ENCODE measurements at places on chromosomes 6 and 20.
A peak's percentile ranks its signal among the peaks of the same experiment; 100 is the strongest.

- DNase-seq, result no peak
These were observed 63.2 kb upstream of the ARMH2 start for GRCh38 chr6:24861934-24862333.

- DNase-seq, result no peak
These were observed 23.8 kb downstream of the SLC22A23 start for GRCh38 chr6:3433005-3433404.

GRCh38 chr20:19688031-19688806 is 69.8 kb upstream of the RIN2 start:
- DNase-seq, result peak; percentile 81

- no peak for DNase-seq
These were observed 18.5 kb upstream of the TUBB2A start for GRCh38 chr6:3175715-3176402.

DNA sequence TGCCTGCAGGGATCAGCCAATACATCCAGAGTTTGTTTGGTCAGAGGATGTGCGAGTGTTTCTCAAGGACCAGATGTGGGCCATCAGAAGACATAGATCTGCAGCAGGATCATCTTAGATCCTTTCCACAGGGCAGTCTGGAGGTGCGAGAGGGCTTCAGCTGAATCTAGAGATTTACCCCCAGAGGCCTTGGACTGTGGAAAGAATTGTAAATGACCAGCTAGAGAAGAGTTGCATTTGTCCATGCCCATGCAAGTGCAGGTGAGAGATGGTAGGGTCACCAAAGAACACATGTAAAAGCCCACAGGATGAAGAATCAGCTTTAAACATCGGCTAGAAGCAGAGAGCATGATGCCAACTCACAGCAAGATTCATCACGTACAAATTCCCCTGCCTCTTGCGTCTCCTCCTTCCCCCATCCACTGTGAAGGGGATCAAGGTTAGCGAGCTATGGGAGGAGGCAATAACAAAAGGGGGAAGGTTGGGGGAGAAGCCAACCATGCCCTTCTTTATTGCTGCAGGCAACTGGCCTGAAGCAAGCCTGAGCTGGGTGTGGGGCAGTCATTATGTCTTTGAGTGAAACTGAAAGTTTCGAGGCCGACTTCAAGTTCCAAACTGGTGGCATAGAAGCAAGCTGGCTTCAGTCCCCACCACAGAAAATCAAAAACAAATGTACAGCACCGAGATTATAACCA is 83.5 kb downstream of the SCML4 start:
- no peak for DNase-seq

DNA sequence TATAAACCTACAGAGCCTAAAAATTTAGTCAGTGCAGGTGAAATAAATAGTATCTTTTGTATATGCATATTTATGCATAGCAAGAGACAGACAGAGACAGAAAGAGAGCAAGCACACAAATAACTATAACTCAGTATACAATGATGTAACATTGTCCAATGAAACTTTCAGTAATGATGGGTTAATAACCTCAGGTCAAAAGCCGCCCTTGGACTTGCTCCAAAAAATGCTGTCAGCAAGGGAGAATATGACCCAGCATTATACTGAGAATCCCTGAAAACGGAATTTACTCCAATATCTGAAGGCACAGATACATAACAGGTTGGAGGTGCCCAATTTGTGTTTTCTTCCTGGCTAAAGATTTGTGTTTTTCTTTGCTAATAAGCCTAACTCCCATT is 590.6 kb upstream of the NOX3 start:
- DNase-seq, result no peak

DNA sequence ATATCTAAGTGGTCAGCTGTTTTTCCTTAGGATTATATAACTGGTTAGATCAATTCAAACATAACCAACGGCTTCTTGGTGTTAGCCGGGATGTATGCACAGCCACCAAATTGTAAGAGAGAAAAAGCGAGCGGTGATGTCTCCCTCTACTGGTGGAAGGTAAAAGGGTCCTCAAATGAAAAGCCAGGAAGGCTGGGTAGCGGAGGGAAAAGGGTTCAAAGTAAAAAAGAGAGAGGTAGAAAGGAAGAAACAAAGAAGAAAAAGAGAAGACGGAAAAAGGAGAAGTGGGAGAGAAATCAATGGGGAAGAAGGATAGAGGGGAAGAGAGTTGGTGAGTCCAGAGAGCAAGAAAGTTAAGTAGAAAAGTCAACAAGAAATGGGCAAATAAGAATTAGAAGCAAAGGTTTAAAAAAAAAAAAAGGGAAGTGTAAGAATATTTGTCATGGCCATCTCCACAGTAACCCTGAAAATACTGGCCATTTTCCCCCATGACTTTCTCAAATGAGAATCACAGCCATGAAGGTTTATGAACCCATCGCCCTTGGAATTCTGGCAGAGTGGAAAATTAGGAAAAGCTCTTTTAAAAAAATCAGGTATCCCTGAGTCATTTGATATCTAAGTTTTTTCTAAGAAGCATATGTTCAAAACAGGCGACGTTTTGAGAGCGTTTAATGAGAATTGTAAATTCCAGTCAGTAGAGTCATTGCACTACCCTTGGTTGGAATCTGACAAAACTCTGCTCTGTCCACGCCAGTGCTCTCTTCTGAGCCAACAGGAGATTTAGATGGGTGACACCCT is 155.6 kb upstream of the SNX9 start:
- DNase-seq, result peak; percentile 55

- DNase-seq, result no peak
These were observed at the start of gene LTA for GRCh38 chr6:31572041-31572911. TSS of gene LTA (plus strand) at chr6:31572289. CDS start at chr6:31572743, 454 bp downstream.

GRCh38 chr6:29907637-29908340 is 34.5 kb upstream of the HLA-A start:
- DNase-seq, result no peak

DNA sequence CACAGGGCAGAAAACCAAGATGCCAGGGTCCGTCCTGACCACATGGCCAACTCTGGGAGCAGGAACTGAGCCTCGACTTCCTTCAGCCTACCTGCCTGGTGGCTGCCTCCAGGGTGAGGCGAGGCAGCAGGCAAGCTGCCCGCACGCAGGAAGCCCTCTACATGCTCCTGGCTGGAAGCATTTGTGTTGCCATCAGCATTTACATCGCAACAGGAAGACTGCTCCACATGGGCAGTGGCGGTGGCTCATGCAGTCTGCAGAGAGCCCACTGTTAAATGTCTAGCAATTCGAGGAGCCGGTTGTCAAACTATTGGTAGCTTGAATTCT is 233.8 kb downstream of the SYNDIG1 start:
- DNase-seq, result no peak

GRCh38 chr6:52139985-52140680 is 46.0 kb upstream of the IL17A start:
- no peak for DNase-seq

DNA sequence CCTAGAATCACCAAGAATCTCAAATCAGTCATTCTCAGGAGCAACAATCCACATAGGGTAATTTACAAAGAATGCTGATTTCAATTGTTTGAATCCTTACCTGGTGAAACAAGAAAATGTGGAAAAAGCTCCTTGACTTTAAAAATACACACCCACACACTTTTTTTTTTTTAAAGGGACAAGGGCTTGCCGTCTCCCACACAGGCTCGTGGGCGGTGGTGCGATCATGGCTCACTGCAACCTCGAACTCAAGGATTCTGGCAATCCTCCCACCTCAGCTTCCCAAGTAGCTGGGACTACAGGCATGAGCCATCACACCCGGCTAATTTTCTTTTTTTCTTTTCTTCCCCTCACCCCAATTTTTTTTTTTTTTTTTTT is 30.7 kb downstream of the PARD6B start:
- DNase-seq, result no peak

DNA sequence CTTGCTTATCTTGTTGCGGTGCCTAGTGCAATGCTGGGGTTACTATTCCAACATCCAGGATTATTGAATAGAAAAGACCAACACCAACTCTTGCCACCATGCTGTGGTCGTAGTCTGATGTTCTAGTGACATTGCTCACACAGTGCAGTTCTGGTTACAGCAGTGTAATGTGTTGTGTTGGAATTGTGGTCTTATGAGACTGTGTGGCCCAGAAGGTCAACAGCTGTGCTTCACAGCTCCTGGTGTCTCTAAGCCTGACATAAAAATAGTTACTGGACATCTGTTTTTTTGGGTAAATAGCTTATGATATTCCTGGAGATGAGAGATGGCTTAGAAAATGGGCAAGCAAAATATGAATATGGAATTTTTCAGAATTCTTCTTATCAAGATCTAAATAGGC is 57.6 kb downstream of the SLC22A2 start:
- DNase-seq, result no peak

- no peak for DNase-seq
These were observed 89.2 kb upstream of the BCLAF1 start for GRCh38 chr6:136378888-136379287.

- DNase-seq, result no peak
These were observed 44.4 kb downstream of the DSTN start for GRCh38 chr20:17614176-17614811.

GRCh38 chr20:10131732-10132345 is 86.8 kb upstream of the SNAP25 start:
- peak; percentile 16 for DNase-seq

DNA sequence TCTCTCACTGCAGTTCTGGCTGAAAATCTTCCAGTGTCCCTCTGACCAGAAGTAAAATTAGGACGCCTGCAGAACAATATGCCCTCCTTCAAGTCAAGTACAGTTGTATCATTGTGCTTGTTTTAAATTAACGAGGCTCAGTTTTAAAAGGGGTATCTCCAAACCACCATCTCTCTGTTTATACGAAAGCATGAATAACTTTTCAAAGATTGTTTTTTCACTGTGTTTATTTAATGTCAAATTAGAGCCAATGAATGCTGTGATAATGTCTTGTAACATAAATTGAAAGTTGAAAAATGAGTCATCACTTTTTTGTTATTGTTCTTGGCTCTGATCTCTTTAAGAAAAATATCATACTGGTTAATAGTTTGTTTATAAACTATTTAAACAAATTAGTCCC is 230.7 kb upstream of the THEMIS start:
- no peak for DNase-seq

DNA sequence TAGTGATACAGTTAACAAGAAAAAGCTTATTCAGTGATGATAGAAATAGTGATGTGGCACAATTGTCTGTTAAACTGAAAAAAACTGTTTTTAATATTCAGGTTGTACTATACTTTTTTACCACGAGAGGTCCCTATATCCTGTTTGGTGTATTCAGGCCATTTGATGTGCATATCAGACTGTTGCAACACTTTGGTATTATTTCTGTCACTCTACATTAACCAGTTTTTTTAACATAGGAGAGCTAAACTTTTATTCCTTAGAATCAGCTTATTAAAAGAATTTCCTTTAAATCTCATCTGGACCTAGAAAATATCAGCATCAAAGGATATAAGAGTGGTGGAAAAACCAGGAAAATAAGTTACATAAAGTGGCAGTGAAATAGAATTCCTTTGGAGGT is 36.8 kb downstream of the TSPYL4 start:
- DNase-seq, result peak; percentile 9

Data from kidney glomerular epithelial cell (primary cell).